ENCODE measurements at places on chromosomes 3 and 15.

- no peak for DNase-seq
Observed at GRCh38 chr3:94258851-94259250, 196.0 kb downstream of the NSUN3 start.

DNA sequence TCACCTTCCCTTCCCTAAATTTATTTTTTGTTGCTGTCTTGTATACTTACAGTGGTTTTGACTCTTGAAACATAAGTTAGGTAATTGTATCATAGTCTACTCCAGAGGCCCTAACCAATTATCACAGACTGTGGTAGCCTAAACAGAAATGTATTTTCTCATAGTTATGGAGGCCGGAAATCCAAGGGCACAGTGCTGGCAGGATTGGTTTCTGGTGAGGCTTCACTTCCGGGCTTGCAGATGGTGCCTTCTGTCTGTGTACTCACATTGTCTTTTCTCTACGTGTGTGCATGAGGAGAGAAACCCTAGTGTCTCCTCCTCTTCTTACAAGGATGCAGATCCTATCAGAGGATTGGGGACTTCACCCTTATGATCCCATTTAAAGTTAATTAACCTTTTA is 290.2 kb upstream of the KCNMB2 start:
- no peak for DNase-seq

- DNase-seq, result no peak
Observed at GRCh38 chr3:48927928-48928327, 9.3 kb downstream of the ARIH2 start.

DNA sequence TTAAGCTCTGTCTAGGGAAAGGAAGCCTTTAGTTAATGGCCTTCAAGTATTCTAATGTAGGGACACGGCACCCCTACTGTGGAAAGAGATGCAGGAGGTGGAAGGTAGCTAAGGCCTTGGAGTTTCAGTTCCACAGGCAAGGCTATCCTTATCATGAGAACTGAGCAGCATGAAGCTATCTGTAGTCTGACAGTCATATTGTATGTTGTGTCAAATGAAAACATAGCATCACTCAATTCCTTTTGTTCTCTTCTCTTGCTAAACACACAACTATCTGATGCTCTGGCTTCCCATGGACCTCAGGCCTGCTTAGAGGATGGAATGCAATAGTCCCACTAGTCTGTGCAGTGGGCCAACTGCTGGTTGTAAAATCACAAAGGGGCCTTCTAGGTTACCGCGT is 380.9 kb downstream of the FHIT start:
- no peak for DNase-seq

DNA sequence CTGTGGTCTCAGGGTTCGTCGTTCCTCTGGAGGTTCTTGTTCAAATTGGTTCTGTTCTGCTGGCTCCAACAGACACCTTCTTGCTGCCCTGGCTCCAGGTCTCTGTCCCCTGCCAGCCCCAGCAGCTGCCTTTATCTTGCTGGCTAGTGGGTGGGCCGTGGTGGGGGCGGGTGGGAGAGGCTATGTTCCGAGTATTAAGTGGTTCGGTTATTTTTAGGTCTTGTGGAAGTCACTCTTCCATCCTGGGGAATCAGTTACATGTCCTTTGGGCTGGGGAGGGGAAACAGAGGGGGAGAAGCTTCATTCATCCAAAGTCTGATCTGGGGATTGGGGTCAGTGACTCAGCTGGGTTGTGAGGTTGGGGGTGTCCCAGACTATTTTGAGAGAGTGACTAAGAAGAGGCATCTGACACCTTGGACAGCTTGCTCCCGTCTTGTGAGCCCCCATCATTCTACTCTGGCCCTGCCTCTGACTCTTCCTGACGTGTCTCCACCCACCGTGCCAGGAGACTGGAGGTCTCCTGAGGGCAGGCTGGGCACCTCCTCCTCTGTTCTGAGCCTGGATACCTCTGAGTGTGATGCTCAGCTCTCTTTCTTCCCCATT is at the start of gene XIRP1:
TSS of gene XIRP1 (minus strand) at position 106 of the 603 bp plus-strand sequence. CDS start 3,150 bp downstream, outside the sequence.
- no peak for DNase-seq
